H7 (cell line): ENCODE measurements at places on chromosomes 6 and 20. TPM values are rescaled to one million over a fixed set of nuclear protein-coding genes. Genes with fewer than 3 reads are reported as not detected.

BPIFA2 gene
- total RNA-seq = not detected in 2 replicates

OR2H1 gene
- total RNA-seq = not detected in 2 replicates

RIMS1 gene
- 0.70 and 1.6 TPM in 2 replicates for total RNA-seq

HCRTR2 gene
- 0.07 TPM in 1 of 2 replicates, not detected in the other for total RNA-seq

TMEM200A gene
- 2.8 and 4.2 TPM in 2 replicates for total RNA-seq
